Type B pancreatic cell (in vitro differentiated cells): ENCODE measurements at places on chromosomes 2 and 18.

DNA sequence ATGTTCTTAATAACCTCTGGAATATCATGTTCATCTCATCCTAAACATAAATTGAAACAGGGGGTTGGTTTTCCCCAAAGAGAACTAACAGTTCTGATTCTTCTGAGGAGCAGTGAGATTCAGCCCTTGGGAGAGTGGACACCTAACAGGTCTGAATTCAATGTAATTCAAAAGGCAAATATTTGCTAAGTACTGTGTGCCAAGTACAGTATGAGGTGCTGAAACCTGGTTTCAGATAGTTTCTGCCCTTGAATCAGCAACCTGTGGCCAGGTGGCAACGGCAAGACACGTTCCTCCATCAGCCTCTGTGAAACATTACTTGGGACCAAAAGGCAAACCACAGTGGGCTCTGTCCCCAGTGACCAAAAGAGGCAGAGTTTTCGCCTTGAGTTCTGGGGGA lies 1.3 kb downstream of the LRRC30 start:
- DNase-seq: no peak

- DNase-seq: no peak
These were observed 256.3 kb downstream of the CCDC178 start for GRCh38 chr18:33184175-33184574.

GRCh38 chr2:218405746-218406208 lies 6.1 kb downstream of the CTDSP1 start:
- DNase-seq: no peak

GRCh38 chr18:58125756-58126155 lies 81.7 kb downstream of the NEDD4L start:
- DNase-seq: no peak

GRCh38 chr2:49167131-49167530 lies 12.8 kb upstream of the FSHR start:
- DNase-seq: no peak

- no peak for DNase-seq
These were observed 600.6 kb upstream of the SETBP1 start for GRCh38 chr18:44080054-44080453.

- no peak for DNase-seq
These were observed 154.6 kb downstream of the OSR1 start for GRCh38 chr2:19203866-19204265.

DNA sequence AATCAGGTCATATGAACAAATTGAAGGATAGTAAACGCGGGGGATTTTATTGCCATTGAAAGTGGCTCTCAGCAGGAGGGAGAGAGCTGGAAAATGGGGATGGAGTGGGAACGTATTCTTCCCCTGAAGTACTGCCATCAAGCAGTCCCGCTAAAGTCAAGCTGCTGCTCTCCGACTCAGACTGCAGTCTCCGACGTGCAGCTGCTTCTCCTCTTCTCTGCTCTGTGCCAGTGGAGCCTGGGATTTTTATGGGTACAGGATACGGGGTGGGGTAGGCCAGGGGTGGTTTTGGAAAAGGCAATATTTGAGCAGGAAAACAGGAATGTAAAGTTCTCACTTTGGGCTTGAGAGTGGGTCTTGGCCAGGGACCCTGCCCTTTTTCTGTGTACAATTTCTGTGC lies 33.0 kb downstream of the KCTD18 start:
- DNase-seq: no peak

DNA sequence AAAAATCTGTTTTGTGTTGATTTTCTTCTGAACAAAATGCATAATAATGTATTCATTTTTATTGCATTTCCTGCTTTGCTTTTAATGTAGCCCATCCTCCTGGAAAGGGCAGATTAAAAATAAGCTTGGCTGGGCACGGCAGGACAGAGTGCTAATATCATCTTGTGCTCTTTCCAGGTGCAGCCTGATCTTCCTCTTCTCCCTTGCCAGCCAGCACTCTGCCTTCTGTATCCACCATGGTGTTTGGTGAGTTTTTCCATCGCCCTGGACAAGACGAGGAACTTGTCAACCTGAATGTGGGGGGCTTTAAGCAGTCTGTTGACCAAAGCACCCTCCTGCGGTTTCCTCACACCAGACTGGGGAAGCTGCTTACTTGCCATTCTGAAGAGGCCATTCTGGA lies 52.3 kb downstream of the KCNS3 start:
- DNase-seq: no peak

- DNase-seq: peak; percentile 79
These were observed 697 bp downstream of the KCMF1 start for GRCh38 chr2:84971510-84972206.

DNA sequence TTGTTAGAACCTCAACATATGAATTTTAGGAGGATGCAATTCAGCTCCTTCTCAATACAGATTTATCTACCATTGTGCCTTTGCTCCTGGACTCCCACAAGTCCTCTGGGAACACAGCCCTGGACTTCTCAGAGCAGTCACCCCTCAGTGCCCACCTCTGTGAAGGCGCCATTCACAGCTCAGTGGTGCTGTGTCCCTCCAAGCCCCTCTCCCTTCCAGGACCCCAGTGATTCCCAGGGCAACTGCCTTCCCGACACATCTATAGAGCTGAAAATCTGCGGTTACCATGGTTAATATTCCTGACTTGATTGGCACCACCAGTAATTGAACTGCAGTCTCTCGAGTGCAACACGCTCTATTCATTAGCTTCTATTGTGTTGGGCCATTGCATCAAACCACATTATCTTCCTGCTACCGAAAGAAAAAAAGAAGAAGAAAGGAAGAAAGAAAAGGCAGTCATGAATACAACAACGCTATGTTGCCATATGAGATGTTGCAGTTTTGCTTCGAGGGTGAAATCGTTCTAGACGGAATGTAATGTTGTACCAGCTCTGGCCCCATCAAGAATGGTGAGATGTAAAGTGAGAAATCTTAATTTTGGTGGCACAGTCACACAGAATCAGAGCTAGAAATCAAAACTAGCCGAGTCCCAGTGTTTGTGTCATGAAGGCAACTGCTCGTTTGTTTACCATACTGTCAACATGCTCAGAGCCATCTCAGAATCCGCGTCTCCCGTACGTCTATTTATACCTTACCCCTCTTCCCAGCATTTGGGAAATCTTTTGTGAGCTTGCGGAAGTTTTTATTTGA lies 524.0 kb upstream of the ID2 start:
- no peak for DNase-seq

DNA sequence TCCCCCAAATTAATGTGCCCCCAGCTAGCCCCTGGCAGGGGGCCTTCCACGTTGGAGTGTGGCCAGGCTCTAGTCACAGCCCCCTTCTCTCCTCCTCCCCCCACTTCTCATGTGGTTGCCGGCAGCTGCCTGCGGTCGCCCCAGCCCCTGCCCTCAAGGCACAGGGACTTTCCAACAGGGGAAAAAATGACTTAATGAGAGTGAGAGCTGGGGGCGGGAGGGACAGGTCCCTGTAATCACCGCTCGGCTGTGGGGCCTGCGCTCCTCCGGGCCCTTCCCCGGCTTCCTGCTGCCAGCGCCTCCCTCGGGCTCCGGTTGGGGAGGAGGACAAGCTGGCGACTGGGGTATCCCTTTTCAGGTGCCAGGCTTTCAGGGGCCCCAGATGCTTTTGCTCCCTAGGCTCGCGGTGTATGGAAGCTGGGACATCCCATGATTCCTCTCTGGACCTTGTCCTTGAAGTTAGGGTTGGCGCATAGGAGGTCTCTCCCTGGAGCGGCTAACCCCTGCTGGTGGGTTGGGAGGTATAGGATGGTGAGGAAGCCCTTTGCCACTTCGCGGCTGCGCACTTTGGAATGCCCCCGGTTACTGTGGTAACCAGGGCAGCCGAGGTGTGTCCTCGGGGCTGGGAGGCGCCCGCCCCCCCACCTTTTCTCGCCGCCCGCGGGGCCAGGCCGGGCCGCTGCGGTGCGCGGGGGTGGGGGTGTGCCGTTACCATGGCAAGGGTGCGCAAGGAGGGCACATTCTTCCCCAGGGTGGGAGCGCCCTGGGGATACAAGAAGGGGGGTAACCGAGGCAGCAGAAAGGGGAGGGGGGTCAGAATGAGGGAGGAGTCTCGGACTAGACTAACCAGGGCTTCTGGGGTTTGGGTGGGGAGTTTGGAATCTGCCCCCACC lies 16.1 kb downstream of the WNT10A start:
- DNase-seq: peak; percentile 75
